ENCODE measurements at places on chromosomes 7 and 10.

- no peak for DNase-seq
Observed at GRCh38 chr7:142618655-142619351, 130.5 kb upstream of the PRSS1 start.

- no peak for DNase-seq
Observed at GRCh38 chr10:870564-871166, 60.8 kb downstream of the LARP4B start.

DNA sequence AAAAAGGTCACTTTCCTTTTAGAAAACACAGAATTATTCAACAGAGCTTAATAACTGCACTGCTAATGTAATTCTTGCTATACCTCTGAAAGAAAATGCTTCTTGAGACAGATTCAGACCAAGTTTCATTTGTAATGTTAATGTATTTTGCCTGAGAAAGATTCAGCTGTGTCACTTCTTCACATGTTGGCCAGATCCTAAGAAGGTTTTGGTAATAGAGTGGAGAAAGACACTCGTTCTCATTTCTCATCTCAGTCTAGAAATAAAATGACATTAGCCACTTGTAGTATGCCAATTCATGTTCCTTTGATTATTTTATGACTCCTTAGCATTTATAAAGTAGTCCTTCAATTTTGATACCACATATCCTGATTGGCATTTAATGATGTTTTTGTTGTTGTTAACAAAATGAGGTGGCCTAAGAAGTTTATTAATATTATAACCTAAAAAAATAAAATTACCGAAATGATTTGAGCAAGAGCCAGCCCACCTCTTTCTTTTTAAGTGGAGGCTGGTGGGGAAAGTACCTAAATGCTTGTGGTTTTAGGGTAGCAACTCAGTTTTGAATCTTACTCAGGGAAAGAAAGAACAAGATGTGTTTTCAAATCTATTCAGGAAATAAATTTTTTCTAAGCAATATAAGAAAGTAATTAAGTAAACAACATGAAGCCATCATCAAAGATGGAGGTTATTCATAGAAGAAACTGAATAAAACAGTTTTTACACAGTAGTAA is 16.4 kb upstream of the ELAPOR2 start:
- no peak for DNase-seq

GRCh38 chr10:91034494-91035159 is 113.7 kb upstream of the ANKRD1 start:
- no peak for DNase-seq

GRCh38 chr7:114806590-114807162 is 115.2 kb upstream of the MDFIC start:
- DNase-seq = no peak

DNA sequence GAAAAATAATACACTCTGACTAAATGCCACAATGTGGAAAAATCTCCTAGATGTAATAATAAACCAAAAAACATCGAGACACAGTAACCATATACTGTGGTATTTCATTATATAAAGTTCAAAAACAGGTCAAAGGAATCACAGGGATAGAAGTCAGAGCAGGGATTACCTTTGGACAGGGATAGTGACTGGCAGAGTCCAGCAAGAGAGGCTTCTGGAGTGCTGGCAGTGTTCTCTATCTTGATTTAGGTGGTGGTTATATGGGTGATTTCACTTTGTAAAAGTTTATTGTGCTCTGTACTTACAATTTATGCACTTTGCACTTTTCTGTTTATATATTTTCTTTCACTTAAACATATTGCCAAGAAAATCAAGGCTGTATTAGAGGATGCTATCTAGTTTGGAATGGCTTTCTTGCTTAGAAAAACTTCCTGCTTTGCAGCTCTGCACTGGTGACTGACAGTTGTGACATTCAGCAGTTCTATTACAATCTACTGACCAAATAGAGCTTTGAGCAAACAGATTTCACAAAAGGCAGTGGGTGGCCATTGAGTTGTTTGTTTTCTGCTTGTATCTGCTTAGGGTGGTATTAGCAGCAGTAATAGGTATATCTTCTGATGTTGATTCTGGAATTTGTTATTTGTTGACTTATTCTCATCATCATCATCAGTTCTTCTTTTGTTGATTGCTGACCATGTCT is 263.6 kb upstream of the LRGUK start:
- DNase-seq = no peak

DNA sequence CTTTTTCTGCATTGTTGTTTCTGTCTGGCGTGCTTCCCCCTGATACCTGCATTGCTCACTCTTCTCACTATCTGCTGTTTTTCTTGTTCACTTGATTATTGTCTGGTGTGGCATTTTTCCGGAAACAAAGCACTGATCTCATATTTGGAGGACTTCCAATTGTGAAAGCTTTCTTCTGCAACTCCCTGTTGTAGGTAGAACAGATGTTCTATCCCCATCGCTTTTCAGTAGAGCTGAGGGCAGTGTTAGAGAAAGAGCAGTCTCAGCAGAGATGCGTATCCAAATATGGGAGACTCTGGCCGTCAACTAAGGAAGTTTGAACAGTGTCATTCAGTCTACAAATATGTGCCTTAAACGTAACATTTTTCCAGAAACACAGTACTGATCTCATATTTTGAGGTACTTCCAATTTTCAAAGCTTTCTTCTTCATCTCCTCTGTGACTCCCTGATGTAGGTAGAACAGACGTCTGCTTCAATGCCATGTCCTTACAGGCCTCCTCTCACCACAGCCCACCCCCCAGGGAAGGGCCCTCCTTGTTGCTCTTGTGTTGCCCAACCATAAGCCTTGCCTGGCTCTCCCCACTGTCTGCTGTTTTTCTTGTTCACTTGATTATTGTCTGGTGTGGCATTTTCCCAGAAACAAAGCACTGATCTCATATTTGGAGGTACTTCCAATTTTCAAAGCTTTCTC is 27.1 kb upstream of the GJD4 start:
- no peak for DNase-seq

DNA sequence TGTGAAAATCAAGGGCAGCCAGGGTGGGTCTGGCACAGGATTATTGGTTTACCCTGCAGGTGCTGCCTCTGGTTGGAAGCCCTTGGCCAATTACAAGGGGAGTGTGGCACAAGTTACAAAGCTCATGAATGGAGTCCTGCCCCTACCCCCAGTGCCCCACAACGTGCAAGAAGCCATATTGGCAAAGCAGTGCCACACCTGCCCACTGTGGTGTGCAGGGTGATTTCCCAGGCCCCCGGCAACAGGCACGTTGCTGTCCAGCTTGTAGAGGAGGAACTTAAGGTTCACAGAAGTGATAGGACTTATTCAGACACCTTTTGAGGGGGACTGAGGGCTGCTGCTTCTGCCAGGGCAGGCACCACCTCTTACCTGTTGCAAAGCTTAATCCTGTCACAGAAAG is 11.4 kb downstream of the LHPP start:
- DNase-seq = no peak

- no peak for DNase-seq
Observed at GRCh38 chr7:144821067-144821466, 14.8 kb downstream of the TPK1 start.

DNA sequence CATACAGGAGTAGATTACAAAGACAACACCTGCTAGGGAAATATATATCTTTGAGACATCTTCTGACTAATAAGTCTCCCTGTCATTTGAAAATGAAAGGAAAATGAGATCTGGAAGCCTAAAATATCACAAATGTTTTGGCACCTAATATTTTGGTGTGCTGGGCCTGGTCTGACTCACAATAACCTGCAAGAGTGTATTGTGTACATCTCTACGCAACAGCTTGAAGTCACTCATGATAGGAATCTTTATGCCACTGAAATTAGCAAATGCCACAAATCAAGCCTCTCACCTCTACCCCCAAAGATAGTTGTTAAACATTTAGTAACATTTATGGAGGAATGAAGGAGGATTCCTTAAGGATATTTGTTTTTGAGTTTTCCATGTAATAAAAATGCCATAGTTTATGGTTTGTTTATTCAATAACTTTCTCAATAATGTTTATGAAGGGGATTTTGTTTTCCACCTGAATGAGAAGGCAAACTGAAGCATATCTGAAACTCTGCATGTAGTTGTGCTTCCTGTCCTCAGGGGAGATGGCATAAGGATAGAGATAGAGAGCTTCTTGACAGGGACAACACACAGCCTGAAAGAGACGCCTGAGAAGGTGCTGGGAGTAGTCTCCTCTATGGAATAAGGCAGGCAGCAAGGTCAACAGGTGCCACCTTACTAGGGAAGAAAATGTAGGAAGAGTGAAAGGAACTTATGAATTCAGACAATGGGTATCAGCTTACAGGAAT is 197.4 kb downstream of the AHR start:
- no peak for DNase-seq

DNA sequence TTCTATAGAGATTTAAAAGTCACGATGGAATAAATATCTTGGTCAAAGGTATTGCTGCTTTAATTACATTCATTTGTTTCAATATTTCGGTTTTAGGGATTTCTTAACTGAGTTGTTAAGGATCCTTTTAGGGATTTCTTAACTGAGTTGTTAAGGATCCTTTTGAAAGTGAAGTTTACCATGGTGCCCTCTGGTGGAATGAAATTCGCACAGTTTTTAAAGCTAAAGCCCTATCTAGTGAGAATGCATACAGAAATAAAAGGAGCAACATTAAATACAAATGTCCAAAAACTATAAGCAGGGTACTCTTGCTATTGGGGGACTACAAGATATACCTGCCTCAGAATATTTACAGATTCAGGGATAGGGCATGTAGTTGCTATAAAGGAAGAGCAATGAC is 193.7 kb downstream of the RNLS start:
- no peak for DNase-seq

DNA sequence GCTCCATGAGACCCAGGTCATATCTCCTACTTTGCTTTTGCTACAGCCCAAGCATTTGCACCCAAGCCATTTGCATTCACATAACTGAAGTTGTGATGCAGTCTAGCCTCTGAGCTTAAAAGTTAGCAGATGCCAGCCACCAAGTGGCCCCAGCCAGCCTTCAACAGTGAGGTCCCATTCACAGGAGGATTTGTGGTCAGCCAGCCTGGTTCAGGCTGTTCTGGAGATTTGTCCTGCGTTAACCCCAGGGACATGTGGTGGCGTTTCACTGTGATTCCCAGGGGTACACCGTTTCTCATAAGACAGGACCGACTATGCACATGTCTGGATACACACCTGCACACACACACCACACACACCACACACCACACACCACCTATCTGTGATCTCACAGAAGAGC is 51.2 kb downstream of the GPR26 start:
- no peak for DNase-seq

GRCh38 chr7:94350734-94351133 is 44.0 kb upstream of the COL1A2 start:
- no peak for DNase-seq

DNA sequence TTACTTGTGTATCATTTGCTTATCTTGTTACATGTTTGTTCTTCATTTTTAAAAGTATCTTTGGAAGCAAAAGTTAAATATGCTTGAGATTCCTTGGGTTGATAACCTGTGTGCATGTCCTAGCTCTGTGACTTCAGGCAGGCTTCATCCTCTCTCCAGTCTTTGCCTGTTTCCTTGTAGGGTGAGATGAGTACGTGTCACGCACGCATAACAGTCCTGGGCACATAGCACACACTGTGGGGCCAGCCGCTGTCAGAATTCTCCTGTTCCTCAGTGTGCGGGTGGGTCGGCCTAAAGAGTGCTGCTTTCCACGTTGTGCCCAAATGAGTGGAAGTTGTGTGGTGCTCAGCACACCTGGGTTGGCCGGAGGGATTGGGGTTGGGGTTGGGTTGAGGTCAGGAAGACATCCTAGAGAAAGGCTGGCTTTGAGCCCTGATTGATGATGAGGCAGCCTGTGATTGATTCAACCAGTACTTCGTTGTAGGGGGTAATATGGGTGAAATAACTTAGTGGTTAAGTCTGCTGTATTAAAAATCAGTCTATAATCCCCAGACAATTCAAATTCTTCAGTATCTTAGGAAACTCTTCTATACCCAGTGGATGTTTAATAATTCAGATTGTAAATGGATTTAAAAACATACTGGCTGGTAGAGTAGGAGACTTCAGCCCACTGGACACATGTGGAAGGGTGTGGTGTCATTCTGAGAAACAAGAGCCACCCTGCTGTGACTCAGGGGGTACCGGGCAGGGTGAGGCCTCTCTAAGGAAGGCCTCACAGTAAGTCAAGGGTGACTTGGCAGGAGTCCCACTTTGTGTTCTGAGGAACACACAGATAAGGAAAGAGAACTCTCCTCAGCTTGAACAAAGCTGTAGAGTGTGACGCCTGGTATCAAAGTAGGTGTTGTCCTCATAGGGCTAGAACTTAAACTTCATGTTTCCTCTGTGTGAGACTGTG is 54.8 kb downstream of the DAGLB start:
- DNase-seq = no peak

DNA sequence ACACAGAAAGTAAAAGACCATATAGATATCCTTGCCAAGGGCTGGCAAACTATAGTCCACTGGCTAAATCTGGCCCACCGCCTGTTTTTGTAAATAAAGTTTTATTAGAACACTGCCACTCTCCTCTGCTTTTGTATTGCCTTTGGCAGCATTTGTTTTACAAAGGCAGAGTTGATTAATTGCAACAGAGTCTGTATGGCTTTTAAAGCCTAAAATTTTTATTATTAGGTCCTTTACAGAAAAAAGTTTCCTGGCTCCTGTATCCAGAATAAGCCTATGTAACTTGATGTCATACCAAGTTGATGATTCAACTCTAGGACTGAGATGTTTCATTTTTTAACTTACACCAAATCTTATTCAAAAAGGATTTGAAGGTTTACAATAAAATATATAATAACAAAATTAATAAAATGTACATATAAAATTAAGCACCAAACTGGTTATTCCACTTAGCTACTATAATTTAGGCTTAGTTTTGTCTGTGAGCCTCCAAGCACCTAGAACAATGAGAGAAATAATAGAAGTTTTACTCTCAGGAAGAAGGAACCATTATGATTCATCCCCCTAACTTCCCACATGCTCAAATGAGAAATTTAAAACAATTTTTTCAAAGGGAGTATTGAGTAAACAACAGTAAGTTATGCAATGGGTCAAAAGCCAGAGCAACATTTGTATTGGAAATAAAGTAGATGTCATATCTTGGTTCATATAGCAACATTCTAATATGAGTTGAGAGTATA is 31.9 kb downstream of the CPED1 start:
- no peak for DNase-seq

- no peak for DNase-seq
Observed at GRCh38 chr7:158666401-158666800, 38.2 kb downstream of the NCAPG2 start.

- DNase-seq = no peak
Observed at GRCh38 chr7:131721660-131722059, 165.2 kb upstream of the PODXL start.

GRCh38 chr10:3281941-3282673 is 109.5 kb upstream of the PITRM1 start:
- DNase-seq = no peak

GRCh38 chr10:8389630-8390029 is 335.1 kb downstream of the GATA3 start:
- DNase-seq = no peak

Measured in stimulated activated CD4-positive, alpha-beta T cell treated with anti-CD3 and anti-CD28 coated beads, TNF-alpha, amount 100 ng/mL, for 4 hours (primary cell).